Myometrial cell (primary cell): ENCODE measurements at places on chromosomes 12 and 14. TPM values are rescaled to one million over a fixed set of nuclear protein-coding genes. Genes with fewer than 3 reads are reported as not detected.

Gene CPNE6
- total RNA-seq, result not detected in 2 replicates

Gene DBX2
- total RNA-seq, result not detected in 2 replicates

Gene CRACR2A
- total RNA-seq, result 13.3 and 13.6 TPM in 2 replicates

Gene PRIMA1
- not detected in 2 replicates for total RNA-seq

Gene AVPR1A
- total RNA-seq, result not detected in 2 replicates

Gene ESYT1
- 240 and 325 TPM in 2 replicates for total RNA-seq
